ENCODE measurements at places on chromosomes 6 and 20.

DNA sequence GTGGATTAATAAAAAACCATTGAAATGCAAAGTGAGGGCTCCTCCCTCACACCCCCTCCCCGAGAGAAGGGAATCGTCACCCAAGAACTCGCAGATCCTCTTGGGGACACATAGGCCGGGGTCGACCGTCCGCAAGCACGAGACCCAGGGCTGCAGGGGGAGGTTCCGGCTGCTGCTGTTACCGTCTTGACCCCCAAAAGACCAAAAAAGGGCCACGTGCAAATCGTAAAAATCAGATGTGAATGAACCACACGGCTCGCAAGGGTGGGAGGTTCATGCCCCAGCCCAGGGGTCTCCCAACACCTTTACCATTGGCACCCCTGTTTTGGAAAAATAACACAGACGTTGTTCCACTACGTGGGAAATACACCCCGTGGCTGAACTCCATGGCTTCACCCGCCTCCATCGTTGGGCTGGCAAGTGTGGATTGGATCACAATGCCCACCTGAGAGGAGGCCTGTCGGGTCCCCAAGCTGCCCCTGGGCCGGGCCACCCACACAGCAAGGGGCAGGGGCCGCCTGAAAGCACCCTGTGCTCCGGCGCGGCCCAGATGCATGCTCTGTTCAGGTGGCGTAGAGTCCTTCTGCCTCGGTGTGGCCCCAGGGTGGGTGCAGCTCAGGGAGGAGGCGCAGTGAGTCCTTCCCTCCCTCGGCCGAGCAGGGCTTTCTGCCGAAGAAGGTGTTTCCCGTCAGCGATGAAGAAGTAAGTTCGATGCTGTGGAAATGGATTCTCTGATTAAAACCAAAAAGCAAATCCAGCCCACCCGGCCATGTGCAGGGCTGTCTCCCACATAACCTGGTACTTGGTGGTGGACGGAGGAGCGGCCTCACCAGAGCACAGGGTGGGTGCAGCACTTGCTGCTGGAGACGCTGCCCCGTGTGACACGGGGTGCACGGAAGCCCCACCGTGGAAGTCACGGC is 85.0 kb downstream of the YTHDF1 start:
- no peak for DNase-seq

- no peak for DNase-seq
Measured at GRCh38 chr6:1426416-1426815, 37.0 kb downstream of the FOXF2 start.

GRCh38 chr20:63738687-63739129 is 868 bp upstream of the SLC2A4RG start:
- peak; percentile 45 for DNase-seq

- no peak for DNase-seq
Measured at GRCh38 chr6:118649918-118650581, 1.3 kb downstream of the CEP85L start.

DNA sequence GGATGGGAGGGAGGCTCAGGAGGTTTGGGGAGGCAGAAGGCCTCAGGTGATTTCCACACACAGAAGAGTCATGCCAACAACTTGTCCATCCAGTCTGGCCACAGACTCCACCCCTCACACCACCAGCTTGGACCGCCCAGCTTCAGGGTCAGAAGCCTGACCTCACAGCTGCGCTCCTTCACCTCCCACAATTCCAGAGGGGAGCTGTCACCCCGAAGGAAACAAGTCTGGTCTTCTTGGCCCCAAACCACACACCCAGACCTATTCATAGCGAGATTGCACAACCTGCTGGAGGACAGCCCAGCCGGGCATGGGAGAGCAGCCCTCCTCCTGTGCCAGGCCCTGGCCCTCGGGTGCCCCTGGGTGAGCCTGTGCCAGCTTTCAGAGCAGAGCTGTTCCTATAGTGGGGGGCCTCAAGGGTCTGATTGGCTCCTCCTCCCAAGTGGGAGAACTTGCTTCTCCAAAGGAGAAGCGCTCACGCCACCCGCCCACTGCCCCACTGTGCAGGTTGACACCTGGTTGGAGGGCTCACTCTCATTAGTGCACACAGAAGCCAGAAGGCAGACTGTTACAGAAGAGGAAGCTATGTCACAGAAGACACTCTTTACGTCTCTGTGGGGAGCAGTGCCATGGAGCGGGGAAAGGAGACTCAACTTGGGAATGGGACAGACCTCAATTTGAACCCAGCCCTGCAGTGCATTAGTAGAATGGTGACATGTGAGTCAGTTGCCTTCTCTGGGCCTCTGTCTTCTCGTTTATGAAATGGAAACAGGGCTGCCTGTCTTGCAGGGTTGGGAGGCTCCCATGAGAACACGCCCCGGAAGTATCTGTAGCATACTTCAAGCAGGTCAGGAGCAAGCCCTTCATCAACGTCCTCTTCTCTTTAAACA is 128.8 kb downstream of the FOXO3 start:
- no peak for DNase-seq

- peak; percentile 52 for DNase-seq
Measured at GRCh38 chr20:38073307-38074071, 39.9 kb downstream of the RPRD1B start.

GRCh38 chr6:1558388-1558787 is 51.3 kb upstream of the FOXC1 start:
- no peak for DNase-seq

DNA sequence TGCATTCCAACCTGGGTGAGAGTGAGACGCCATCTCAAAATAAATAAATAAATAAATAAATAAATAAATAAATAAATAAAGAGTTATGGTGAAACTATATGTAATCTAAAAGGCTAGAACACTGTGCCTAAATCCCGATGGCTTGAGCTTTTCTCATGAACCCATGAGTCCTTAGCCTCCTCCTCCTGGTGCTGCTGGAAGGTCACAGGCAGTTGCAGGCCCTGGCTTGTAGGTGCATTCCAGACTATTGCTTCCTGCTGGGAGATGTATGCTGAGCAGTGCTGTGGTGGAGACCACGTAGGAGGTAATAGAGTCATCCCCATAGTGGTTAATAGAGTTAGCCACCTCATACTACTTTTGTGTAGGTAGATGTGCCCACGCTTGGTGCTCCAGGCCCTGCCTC is 12.5 kb downstream of the PTK7 start:
- DNase-seq: no peak

DNA sequence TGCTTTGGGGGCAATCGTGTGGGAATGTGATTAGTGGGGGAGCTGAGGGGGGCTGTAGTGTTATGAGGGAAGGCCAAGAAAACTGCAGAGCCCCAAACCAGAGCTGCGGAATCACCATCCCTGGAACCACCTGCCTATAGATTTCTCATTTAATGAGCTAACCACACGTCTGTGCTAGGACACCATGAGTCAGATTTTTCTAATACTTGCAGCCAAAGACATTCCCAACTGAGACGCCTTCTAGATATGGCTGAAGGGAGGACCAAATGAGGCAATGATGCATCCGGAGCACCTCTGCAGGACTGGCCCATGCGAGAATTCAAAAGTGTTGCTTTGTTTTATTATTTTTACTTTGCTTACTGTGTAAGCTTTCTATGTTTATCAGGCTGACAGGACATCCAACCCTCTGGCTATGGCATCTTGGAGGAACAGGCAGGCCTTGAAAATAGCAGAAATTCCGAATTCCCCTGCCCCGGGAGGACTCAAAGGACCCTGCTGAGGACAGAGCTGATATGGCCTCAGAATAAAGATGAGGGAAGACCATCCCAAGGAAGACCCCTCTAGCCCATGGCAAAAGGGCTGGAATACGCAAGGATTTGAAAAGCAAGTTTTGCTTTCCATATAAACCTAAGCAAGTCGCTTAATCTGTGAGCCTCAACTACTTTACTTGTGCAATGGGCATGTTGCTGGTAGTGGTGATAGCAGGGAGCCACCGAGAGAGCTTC is 3.1 kb upstream of the PTGIS start:
- no peak for DNase-seq

DNA sequence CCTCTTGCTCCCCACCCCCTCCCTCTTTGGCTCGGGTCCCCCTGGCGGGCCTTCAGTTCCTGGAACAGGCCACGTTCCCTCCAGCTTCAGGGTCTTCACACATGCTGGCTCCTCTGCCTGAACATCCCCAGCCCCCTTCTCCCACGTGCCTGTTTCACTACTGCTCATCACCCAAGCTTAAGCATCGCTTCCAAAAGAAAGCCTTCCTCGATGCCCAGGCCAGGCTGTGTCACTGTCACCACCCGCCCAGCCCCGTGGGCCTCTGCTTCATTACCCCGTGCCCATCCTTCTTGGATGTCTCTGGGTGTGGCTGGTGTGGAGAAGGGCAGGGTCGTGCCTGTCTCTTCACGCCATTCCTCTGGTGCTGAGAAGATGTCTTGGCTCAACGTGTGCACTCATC is 2.8 kb downstream of the DLGAP4 start:
- DNase-seq: no peak

DNA sequence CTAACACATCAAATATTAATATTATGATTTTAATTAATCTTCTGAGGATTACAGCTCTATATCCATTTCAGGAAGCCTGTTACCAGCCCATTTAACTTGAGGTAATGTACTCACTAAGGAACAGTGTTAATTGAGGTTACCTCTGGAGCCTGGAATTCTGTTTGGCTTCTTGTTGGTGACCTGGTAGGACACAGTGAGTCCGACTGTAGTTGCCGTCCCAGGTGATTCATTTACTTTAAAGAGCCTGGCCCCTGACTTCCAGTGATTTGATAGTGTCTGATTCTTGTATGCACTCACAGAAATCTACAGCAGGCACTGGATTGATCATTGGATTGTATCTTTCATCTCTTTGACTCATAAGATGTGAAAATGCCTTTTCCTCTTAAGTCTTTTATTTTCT is 34.0 kb downstream of the IGF2R start:
- no peak for DNase-seq

DNA sequence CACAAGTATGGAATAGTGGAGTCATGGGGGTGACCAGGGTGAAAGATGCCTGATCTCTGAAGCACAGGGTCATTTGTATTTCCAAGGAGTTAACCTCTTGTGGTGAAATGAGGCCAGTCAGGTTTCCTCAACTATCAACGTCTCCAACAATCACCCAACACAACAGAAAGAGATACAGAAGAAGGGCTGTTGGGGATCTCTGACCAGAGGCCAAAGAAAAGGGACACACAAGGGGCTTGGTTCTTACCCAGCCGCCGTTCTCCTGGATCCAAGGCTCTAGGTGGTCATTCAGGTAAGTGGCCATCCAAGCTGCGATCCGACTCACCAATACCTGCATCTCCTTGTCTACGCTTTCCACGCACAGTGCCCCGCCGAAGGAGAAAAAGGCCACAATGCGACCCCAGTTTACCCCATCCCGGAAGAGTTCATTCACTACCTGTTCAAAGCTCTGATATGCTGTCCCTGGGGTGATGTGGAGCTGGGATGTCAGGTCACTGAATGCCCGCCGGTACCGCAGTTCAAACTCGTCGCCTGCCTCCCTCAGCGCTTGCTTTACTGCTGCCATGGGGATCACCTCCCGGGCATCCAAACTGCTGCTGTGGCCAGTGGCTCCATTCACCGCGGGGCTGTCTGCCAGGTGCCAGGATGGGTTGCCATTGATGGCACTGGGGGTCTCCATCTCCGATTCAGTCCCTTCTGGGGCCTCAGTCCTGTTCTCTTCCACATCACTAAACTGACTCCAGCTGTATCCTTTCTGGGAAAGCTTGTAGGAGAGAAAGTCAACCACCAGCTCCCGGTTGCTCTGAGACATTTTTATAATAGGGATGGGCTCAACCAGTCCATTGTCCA is 1.0 kb downstream of the BCL2L1 start:
- no peak for DNase-seq

DNA sequence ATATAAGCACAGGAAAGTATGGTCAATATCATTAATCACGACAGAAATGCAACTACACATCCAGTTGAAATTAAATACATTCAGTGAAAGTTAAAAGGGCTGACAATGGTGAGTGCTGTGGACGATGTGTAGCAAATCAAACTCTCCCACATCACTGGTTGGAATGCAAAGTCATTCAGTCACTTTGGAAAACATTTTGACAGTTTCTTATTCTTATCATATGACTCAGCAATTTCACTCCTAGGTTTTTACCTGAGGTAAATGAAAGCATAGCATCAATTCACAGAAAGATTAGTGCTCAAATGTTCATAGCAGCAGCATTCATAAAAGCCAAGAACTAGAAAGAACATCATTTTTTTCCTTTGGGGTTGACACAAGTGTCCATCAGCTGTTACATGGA is 28.6 kb upstream of the SAMD5 start:
- DNase-seq: no peak

DNA sequence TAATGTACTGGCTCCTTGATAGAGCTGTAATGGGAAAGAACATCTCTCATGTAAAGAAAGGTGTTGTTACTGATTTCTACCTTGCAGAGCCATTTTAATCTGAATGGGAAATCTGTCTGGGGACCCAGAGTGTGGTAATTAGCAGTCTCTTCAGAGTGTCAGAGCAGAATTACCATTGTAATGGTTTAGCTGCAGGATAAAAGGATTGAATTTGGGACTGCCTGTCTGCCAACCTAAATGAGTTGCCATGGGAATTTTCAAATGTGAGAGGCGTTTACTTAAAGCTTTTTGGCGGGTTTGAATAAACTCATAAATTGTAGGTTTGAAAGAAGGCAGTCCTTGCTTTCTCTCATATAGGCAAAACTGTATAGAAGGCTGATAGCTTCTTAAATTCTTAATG is 128.8 kb downstream of the QKI start:
- DNase-seq: no peak

- peak; percentile 20 for DNase-seq
Measured at GRCh38 chr6:116971959-116972358, 94.9 kb downstream of the RFX6 start.

DNA sequence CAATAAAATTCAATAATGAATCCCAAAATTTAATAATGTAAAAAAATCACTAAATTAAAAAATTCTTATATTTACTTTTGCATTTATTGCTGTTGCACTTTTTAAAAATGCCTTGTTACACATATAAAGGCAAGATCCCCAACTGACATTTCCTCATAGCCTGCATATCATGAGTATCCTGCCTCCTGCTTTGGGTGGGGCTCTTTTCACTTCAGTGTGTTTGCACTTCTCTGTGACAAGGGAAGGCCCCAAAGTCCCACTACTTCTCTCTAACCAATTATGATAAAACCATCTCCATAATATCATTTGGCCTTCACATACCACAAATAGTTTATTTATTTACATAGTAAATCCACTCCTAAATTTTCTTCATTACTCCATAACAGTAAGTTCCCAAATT is 446.1 kb upstream of the MARCKS start:
- DNase-seq: no peak

- DNase-seq: peak; percentile 29
Measured at GRCh38 chr6:38212579-38212978, 393.1 kb downstream of the ZFAND3 start.
